Islet precursor cell (in vitro differentiated cells): ENCODE measurements at places on chromosomes 6 and 20.

DNA sequence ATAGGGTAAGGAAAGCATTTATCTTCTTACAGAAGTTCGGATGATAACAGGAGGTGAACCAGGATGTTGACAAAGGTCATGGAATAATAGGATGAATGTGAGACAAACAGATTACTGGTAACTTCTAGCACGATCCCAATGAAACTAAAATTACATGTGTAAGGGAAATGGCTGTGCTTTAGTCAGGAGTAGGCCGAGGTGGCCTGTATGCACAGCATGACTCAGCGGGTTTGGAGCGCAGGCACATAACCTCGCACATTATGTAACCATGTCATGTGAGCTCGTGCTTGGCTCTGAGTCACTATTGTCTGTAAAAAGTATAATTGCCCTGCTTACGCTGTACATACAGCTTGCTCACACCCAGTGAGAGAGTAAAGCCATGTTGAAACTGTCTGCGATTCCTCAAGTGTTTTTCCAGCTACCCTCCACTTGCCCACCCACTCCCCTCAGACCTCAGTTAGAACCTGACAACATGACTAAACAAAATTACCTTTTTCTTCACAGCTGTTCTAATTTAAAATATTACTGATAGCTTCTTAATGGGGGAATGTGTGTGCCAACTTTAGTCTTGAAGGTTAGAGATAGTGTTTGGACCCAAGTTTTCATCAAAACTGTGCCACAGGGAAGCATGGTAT, 8.2 kb downstream of the CYB5R4 start:
- peak; percentile 59 for DNase-seq

DNA sequence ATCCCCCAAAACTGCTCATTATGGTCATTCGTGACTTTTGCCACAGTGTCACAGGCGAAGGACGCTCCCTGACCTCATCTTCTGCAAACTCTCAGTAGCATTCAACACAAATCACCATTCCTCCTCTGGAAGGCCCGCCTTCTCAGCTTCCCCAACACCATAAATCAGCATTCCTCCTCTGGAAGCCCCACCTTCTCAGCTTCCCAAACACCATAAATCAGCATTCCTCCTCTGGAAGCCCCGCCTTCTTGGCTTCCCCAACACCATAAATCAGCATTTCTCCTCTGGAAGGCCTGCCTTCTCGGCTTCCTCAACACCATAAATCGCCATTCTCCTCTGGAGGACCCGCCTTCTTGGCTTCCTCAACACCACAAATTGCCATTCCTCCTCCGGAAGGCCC, 288.0 kb upstream of the AGPAT4 start:
- peak; percentile 67 for DNase-seq

- DNase-seq, result peak; percentile 43
Observed at GRCh38 chr20:61767761-61768494, 297.8 kb downstream of the TAF4 start.

DNA sequence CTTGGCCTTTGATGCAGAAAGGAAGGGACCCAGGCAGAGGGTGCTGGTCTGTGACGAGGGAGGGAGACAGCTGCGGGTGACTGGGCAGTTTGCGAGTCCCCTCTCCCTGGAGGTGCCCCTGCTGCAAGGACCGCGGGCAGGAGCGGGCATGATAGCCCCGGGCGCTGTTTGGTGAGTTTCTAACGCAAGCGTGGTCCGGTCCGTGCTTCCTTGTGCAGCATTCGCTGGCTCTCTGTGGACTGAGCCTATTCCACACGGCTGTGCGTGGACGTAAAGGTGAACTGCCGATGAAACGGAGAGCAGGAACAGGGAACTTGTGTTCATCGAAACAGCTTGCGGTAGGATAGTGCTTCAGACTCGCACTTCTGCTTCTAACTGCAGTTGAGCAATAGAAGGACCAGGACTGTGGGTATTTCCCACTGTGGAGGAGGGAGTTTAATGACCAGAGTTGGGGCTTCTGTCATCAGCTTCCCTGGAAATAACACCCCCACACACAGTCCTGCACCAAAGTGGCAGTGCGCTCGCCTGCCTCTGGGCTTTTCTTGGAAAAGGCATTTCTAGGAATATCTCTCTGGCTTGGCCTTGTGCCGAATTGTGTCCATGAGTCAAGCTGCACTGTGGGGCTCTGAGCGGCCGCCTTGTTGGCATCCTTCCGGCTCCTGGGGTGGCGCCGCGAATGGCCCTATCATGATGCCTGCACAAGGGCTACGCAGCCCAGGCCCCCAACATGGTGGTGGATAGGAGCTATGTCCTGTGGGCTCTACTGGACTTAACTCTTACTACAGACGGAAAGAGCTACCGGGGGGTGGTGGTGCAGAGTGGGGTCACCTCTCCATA, 48.9 kb downstream of the DUSP22 start:
- no peak for DNase-seq

DNA sequence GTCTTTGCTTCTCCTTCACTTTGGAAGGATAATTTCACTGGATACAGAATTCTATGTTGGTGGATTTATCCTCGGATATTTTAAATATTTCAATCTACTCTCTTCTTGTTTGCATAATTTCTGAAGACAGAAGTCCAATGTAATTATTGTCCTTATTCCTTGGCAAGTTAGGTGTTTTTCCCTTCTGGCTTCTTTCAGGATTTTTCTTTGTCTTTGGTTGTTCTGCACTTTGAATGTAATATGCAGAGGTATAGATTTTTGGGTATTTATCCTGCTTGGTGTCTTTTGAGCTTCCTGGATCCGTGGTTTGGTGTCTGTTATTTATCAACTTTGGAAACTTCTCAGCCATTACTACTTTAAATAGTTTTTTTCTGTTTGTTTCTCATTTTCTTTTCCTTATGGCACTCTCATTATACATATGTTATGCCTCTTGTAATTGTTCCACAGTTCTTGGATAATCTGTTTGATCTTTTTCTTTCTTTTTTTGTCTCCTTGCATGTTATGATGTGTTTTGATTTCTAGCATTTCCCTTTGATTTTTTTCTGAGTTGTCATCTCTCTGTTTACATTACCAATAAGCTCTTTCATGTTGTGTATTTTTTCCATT, 48.6 kb upstream of the ATXN1 start:
- no peak for DNase-seq

GRCh38 chr6:16336911-16337294, 98.5 kb downstream of the GMPR start:
- DNase-seq, result no peak

GRCh38 chr20:38260025-38260377, 534 bp downstream of the KIAA1755 start:
- no peak for DNase-seq

DNA sequence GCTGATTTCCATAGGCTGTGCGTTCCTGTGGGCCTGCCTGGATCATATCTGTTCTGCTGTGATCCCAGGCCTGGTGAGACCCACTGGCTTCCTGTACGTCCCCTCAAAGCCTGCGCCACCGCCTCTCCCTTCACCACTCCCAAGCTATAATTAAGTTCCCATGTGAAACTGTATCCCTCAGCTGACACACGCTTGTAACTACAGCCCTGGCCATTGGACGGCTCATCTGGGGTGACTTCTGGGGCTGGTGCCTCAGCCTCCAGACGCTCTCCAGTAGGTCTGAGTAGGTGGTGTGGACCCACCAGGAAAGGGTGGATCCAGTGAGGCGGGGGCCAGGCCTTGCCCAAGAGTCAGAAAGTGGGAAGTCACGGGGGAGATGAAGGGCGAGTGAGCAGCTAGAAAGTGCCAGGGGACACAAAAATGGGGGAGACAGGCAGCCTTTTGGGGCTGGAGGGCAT, 21.0 kb downstream of the PPARD start:
- DNase-seq, result peak; percentile 95

GRCh38 chr6:132380358-132381029, 20.8 kb downstream of the MOXD1 start:
- DNase-seq, result no peak

DNA sequence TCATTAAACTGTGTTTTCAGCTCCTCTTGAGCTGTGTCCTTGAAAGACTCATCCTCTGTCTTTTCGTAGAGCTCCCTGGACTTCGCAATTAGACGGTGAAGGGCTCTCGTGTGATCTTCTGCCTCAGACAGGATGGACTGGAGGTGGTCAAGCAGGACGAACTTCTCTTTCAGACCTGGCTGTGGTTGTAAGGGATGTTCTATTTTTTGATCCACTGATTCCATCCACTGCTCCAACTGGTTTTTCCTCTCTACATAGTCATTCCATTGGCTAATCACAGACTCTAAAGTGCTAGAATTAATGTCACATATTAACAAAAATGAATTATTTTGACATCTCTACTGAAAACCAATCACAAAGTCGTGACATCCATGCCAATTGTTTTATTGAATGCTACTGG, 250.1 kb downstream of the SYNE1 start:
- DNase-seq, result no peak
